ENCODE measurements at places on chromosomes 3 and 15.
A peak's percentile ranks its signal among the peaks of the same experiment; 100 is the strongest.

GRCh38 chr3:106631373-106632108, 745.7 kb upstream of the CCDC54 start:
- no peak for DNase-seq

GRCh38 chr15:79184465-79184892, 93.9 kb upstream of the RASGRF1 start:
- DNase-seq = peak; percentile 13

DNA sequence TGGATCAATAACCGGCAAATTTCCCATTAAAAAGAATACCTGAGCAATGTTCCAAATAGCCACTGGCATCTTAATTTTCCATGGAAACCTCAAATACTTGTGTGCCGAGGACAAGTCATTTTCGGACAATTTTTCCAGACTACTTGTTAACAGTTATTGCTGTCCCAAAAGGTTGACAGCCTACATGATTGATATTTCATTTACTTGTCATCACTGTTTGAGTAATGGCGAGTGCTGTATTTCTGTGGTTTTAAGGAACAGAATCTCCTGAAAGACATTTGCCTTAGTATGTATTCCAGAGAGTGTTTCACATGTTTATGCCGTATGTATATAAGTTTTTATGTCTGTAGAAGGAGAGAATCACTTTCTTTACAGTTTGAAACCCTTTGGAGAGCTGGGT, 36.7 kb downstream of the MAP2K5 start:
- DNase-seq = no peak

GRCh38 chr3:27213450-27213849, 155.7 kb downstream of the NEK10 start:
- DNase-seq = no peak

DNA sequence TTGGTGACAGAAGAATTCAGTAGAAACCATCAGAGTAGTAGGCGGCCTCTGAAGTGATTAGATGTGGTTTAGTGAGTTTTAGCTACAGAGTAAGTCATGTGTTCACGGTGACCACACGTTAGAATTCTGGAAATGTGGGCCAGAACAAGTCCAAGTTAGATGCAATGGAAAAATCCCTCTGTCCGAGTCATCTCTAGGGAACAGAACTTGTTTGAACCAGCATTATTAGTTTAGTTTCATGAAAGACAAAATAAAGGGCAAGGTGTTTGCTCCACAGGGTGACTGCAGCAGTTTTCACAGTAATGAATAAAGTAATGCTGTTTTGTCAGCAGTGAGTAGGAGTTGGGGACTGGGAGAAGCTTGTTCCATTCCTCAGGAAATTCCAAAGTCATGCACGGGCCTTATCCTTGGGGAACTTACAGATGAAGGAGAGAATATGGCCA, 100.2 kb downstream of the CGNL1 start:
- DNase-seq = no peak

DNA sequence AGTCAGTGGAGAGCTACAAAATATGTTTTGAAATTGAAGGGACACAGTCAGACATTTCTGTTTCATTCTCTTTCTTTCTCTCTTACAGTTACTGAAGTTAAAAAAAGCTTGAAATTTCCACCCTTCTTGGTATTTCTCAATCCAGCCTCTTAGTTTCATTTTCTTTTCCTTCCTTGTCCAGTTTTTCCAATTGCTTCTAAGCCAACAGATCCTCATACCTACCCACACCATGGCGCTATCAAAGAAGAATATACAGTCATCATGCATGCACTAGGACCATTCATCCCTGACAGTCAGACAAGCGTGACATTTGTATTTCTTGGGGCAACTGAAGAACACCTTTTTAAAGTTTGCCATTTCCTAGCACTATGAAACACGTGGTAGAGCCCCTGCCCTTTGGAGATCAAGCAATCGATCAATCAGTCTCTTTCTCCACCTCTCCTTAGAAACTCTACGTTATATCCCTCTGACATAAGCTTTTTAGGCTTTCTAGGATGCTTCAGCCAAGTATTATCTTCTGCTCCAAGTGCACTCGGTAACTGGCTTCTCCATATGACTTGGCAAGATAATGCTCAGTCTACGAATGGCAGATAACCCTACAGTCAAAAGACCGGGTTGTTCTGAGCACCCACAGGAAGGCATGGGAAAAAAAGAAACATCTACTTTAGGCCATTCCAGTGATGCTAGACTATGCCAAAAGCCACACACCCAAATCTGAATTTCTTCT, 65.4 kb downstream of the FBN1 start:
- DNase-seq = no peak

DNA sequence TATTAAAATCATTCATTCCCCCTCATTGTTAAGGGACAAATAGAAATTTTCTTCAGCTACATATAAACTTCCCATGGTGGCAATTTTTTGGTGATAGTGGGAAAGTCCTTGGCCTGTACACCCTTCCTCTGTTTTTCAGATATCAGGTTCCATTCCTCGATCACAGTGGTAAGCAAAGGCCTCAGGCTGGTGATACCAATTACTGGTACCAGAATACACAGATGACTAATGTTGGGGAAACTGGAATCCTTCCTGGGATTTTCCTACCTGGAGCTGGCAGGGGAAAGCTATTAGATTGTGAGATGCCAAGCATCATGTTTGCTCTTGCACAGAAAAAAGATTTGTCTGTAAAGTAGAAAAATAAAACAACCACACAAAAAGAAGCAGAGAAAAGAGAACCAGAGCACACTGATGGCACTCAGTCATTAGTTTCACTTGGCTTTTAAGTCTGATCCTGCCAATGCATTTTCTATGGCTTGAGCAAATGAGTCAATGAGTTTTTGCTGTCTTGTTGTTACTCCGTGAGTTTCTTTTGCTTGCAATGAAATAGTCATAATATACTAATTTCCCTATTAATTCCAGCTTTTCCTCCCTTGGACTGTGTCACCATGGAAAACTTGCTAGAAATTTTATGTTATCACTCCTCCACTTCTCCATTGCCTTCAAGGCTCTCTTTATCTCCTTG, 795.0 kb downstream of the ROBO1 start:
- DNase-seq = no peak

GRCh38 chr3:40290396-40290795, 19.1 kb upstream of the EIF1B start:
- no peak for DNase-seq

DNA sequence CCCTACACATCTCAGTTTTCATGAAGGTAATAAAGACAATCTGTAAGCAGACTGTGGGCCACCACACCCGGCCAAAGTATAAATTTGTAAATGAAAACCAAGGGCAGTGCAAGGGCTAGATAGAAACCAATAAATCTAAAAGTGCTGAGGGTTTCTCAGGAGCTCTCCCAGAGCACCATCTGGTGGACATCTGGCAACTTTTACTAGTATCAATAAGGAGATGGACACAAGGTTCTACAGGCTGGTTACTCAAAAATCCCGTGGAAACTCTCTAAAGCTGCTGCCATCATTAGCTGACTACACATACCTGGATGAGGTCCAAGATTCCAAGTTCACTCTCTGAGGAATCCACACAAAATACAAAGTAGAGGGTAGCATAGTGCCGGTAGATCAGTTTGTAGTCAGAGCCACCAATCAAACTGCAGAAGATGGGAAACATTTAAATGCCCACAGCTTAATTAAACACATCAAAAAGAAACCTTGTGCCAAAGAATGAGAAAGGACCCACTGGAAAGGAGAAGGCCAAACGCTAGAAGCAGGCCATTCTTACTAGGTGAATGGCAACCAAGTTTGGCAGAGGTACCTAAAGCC, 5.5 kb downstream of the AP3S2 start:
- DNase-seq = no peak
